ENCODE measurements at places on chromosomes 11 and 22.

- no peak for DNase-seq
Measured at GRCh38 chr11:121929581-121929980, 186.4 kb downstream of the BLID start.

DNA sequence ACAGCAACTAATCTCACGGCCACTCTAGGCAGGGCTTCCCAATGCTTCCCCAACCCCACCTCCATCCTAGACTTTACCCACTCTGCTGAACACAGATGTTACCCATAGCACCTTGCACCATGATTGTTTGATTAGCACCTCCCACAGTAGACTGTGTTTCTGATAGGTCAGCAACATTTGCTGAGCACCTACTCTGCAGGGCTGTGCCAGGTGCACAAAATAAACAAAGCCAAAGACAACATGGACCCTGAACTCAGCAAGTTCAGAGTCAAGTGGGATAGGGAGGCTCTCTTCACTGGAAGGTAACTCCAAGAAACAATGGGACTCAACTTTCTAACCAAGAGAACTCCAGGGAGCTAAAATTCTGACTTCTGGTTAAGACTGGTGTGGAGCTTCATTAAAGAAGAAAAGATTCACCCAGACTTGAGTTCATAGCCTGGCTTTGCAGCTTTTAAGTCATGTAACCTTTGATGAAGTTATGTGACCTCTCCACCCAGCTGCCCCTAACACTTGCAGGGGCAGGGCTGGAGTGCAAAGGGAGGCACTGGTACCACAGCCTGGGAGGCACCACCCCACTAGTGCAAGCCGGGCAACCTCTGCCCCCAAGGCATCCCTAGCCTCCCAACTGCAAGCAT, 6.7 kb upstream of the RTN4RL2 start:
- no peak for DNase-seq

GRCh38 chr22:40976866-40977700, 25.9 kb downstream of the RBX1 start:
- DNase-seq = no peak

DNA sequence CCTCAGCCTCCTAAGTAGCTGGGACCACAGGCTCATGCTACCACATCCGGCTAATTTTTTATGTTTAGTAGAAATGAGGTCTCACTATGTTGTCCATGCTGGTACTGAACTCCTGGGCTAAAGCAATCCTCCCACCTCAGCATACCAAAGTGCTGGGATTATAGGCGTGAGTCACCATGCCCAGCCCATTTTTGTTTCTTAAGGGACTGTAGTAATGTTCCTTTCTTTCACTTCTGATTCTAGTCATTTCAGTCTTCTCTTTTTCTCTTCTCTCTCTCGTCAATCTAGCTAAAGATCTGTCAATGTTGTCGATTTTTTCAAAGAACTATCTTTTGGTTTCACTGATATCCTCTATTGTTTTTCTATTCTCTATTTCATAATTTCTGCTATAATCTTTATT, 111.0 kb upstream of the APOA1 start:
- DNase-seq = no peak

GRCh38 chr11:108218912-108219783, 3.3 kb downstream of the NPAT start:
- DNase-seq = no peak

DNA sequence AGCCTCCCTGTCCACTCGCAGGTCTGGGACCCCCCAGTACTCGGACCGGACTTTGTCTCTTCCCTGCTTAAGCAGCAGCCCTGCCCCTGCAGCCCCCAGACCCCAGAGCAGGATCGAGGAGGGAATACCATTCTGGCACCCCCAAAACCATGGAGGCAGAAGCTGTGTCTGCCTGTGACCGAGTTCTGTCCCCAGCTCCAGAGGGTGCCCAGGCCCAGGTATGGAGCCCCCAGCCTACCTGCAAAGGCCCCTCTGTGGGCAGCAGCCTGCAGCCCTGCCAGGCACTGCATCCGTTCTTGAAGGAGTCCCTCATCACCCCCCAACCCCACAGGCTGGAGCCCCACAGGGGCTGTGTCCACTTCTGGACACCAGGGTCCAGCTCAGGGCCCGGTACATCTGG, 163.8 kb downstream of the BRD1 start:
- no peak for DNase-seq

GRCh38 chr11:34145847-34146381, 40.5 kb downstream of the NAT10 start:
- no peak for DNase-seq

- no peak for DNase-seq
Measured at GRCh38 chr11:1670905-1671371, 26.1 kb upstream of the KRTAP5-6 start.

GRCh38 chr22:22945195-22945594, 57.6 kb downstream of the IGLL5 start:
- no peak for DNase-seq

GRCh38 chr11:90318651-90319050, 95.8 kb upstream of the CHORDC1 start:
- no peak for DNase-seq
